ENCODE measurements at places on chromosomes 16 and 17. TPM values are rescaled to one million over a fixed set of nuclear protein-coding genes. Genes with fewer than 3 reads are reported as not detected.

SPATA32 gene
- 0.81 TPM for total RNA-seq

DNA sequence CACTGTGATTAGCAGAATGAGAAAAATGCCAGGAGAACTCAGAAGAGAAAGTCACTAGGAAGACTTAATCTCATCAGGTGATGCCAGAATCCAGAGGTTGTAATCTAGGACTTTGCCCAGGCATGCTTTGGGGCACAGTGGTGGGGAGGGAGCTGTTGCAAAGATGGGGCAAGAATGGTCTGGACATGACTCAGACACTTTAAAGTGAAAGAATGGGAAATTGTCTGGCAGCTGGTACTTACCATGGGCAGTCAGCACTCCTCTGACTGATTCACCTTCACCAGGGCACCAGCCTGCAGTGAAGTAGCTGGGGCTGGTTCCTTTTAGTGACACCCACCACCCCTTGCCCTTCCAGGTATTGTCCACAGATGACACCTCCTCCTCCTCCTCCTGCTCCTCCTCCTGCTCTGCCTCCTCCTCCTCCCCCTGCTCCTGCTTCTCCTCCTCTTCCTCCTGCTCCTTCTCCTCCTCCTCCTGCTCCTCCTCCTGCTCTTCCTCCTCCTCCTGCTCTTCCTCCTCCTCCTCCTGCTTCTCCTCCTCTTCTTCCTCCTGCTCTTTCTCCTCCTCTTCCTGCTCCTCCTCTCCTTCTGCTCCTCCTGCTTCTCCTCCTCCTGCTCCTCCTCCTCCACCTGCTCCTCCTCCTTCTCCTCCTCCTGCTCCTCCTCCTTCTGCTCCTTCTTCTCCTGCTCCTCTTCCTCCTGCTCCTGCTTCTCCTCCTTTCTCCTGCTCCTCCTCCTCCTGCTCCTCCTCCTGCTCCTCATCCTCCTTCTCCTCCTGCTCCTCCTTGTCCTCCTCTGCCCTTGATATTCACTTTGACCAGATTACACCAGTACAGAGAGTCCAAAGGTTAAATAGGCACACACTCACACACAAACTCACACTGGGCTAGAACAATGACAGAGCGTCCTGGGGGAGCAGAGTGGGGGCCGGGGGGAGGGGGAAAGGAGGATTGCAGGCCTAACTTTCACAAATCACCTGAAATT, at the start of gene CHD9NB:
Gene CHD9NB, minus strand, starts transcription at position 379 of the 983 bp plus-strand sequence. CDS start 8,739 bp downstream, outside the sequence.
- DNase-seq = no peak
- no peak within 1 kb of the TSS for H3K27ac ChIP-seq
- peaks cover 2% of the 10 kb centered on the region for H3K4me1 ChIP-seq
- H3K27me3 ChIP-seq = no peaks in the 10 kb centered on the region

- no peaks in the 10 kb centered on the region for H3K27me3 ChIP-seq
- H3K36me3 ChIP-seq = peaks cover 25% of the 10 kb centered on the region
- peaks cover 17% of the 10 kb centered on the region for H3K4me1 ChIP-seq
- DNase-seq = no peak
- no peak overlapping the region for H3K27ac ChIP-seq
Measured at GRCh38 chr17:43031666-43032065, 6.6 kb downstream of the RND2 start.

DNA sequence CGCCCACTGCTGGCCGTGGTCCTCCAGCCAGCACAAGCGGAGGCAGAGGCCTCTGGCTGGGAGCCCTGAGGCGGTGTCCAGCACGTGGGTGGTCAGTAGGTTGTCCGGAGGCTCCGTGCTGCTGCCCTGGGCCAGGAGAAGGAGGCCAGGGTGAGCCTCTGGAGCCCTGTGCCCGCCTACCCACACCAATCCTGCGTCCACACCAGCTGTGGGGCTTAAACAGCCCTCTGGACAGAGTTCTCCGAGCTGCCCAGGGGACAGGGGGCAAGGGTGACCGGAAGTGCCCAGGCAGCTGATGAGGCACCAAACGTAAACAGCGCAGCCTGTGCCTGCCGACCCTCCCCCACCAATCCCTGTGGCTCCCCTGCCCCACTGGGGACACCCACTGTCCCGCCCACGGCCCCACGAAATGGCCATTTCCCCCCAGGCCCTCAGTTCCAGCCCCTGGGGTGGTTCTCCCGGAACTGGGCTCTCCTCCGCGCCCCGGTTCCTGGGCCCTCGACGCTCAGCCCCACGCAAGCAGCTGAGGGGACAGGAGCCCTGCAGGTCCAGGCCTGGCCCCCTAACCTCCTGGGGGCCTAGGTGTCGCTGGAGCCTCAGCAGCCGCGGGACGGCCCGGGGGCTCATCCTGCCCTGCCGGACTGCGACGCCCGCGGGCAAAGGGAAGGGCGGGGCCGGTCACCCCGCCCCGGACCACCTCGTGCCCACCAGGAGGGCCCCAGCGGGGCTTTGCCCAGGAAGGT, 27.9 kb upstream of the DBNDD1 start:
- peak overlapping the region; percentile 71 for H3K4me3 ChIP-seq
- no peaks in the 10 kb centered on the region for H3K36me3 ChIP-seq
- H3K4me1 ChIP-seq = no peaks in the 10 kb centered on the region

GRCh38 chr17:2023692-2024571, 1.2 kb downstream of the RTN4RL1 start:
- peak; percentile 92 for DNase-seq
- H3K36me3 ChIP-seq = no peaks in the 10 kb centered on the region
- H3K27ac ChIP-seq = no peak overlapping the region
- H3K4me1 ChIP-seq = no peaks in the 10 kb centered on the region
- peaks cover 66% of the 10 kb centered on the region for H3K27me3 ChIP-seq

TBC1D3H gene
- total RNA-seq = not detected

DNA sequence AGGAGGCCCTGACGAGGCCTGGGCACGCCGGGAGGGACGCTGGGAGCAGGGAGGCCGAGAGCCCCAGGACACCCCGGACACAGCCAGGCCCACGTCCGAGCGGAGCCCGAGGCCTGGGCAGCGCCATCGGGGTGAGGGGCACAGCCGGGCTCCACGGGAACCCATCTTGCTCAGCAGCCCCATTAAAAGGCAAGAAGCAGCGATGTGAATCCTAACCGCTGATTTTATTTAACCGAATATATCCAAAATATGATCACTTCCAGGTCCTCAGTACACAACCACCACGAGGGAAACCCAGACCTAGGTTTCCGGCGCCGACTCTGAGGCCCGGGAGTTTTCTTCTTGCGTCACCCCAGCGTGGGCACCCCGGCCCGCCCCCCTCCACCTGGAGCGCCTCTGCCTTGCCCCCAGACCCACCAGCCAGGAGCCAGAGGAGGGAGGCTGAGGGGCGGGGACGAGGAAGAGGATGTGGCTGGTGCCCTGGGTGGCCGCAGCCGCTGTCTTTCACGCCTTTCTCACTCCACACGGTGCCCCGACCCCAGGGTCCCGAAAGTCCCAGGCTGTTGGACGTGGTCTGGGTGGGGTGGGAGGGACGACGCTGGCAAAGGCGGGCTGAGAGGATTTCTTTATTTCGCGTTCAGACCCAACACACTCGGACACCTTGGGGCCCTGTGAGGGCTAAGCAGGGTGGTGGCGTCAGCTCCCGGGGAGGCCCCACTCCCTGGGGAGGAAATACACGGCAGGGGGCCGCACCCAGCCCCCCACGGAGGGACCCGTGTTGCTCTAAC, 568 bp upstream of the CCDC154 start:
- no peaks in the 10 kb centered on the region for H3K36me3 ChIP-seq
- H3K27me3 ChIP-seq = no peaks in the 10 kb centered on the region
- no peak overlapping the region for H3K4me3 ChIP-seq
- DNase-seq = no peak
- no peak overlapping the region for H3K27ac ChIP-seq

Data from H9 (cell line).